Activated CD4-positive, alpha-beta T cell treated with anti-CD3 and anti-CD28 coated beads, Interleukin-2, amount 10 ng/mL, durations not matched to agents 24 days and 14 days (primary cell): ENCODE measurements at places on chromosomes 5 and 9.

GRCh38 chr5:123294544-123294943 is 128.7 kb downstream of the CEP120 start:
- no peak for DNase-seq

- DNase-seq = no peak
Observed at GRCh38 chr5:40945111-40945510, 35.8 kb downstream of the C7 start.

- no peak for DNase-seq
Observed at GRCh38 chr5:108101130-108101529, 280.8 kb downstream of the FBXL17 start.

DNA sequence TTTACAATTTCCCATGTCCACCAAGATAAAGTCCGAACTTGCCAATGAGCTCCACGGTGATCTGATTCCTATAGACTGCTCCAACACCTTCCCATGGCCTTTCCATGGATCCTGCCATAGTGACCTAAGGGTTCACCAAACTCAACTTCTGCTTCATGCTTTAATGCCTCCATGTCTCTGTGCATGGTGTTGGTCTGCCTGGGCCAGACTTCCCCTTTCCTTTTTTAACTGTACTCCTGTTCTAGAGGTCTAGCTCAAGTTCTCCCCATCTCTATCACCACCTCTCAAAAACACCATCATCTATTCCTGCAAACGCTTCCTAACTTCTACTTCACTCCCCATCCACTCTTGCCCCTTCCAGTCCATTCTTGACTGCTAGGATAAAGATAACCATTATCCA is 14.8 kb upstream of the SMARCA2 start:
- no peak for DNase-seq

GRCh38 chr5:66358741-66359140 is 214.6 kb downstream of the SREK1 start:
- no peak for DNase-seq
